ENCODE measurements at places on chromosomes 11 and 22. TPM values are rescaled to one million over a fixed set of nuclear protein-coding genes. Genes with fewer than 3 reads are reported as not detected.

The PARVG gene
- total RNA-seq: under 0.01 TPM

The KCNE3 gene
- 0.28 TPM for total RNA-seq

The MPPED1 gene
- total RNA-seq: not detected

The NXPE2 gene
- total RNA-seq: not detected

The NRGN gene
- total RNA-seq: 1.3 TPM

The EIF4ENIF1 gene
- 9.6 TPM for total RNA-seq

The FOSL1 gene
- total RNA-seq: 7.4 TPM

The NOX4 gene
- 19.8 TPM for total RNA-seq
